ENCODE measurements at places on chromosomes 11 and 22. TPM values are rescaled to one million over a fixed set of nuclear protein-coding genes. Genes with fewer than 3 reads are reported as not detected.

DNA sequence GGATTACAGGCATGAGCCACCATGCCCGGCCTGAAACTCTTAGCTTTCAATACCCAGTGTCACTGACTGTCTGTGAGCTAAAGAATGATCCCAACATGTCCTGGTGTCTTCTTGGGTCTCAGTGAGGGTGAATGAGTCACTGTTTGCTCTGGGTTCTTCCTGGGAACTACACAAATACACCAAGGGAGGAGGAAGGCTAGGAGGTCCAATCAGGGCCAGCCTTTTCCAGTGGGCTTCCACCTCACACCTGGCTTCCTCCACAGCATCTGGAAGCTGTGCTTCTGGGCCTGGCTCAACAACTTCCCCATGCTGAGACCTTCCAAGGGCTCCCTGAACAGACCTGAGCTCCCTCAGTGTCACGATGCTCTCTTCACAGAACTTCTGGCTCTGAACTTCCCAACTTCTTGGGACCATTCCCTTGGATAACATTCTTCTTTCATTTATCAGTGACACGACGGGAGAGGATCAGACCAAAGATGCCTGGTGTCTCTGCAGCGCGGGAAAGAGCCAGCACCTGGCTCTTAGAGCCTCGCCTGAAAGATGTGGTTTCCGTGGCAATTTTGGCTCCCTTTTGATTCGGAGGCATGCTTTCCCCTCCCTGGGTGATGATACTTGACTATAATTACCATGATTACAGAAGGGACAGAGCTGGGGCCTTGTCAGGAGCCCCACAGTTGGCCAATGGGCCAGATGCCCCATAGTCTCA is 22.3 kb upstream of the CHRM4 start:
- peaks cover 17% of the 10 kb centered on the region for H3K36me3 ChIP-seq
- no peak overlapping the region for H3K4me3 ChIP-seq
- DNase-seq: no peak
- H3K27ac ChIP-seq: no peak overlapping the region
- no peaks in the 10 kb centered on the region for H3K4me1 ChIP-seq

DNA sequence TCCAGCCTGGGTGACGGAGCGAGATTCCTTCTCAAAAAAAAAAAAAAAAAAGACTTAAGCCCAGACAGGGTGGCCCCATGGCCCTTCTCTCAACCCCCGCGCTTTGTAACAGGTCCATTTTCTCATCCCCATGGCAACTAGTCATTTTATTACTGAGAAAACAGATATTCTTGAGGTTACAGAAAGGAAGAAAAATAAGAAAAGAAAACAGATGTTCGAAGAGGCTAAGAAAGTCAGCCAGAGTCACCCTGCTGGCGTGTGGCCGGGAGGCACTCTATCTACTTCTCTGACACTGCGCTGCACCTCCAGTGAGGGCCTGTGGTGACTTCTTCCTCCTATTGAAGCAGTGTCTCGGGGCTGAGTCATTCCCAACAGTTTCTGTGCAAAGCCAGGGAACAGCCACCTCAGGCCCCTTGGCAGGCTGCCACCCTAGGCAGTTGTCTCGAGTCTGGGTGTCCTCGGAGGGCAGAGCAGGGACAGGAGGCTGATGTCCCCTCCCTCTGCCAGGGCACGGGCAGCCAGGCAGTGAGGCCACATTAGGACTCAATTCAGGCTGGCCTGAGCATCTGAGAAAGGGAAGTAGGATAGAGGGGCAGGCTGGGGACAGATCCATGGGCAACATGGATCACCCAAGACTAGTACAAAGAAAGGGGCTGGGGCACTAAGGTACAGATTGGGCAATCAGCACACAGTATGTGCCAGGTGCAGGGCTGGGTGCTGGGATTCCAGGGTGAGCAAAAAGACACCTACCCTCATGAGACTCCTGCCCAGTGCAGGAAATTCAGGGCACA is 16.4 kb upstream of the SYVN1 start:
- no peaks in the 10 kb centered on the region for H3K4me1 ChIP-seq
- peak; percentile 63 for DNase-seq
- H3K4me3 ChIP-seq: no peak overlapping the region
- H3K27me3 ChIP-seq: no peaks in the 10 kb centered on the region
- H3K36me3 ChIP-seq: no peaks in the 10 kb centered on the region
- no peak overlapping the region for H3K27ac ChIP-seq

POLA2 gene
- 20.3 TPM for polyA plus RNA-seq

NLRP14 gene
- polyA plus RNA-seq: 1.4 TPM

Data from cardiac muscle cell (in vitro differentiated cells and primary cell).